ENCODE measurements at places on chromosomes 6 and 20.

DNA sequence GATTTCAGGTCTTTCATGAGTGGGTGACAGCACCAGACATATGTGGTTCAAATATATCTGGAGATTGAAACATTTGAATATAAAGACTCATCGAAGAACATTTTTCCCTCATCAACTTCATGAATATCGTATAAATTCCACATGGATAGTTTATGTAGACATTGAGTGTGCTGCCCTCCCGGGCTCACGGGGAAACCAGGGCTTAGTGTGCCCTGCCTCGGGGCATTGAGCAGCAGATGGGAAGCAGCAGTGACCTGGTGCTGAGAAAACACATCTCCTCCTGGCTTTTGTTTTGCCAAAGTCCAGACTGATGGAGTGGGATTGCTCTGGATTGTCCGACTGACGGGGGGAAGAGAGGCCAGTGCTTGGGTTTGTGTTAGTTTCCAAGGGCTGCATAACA is 17.8 kb upstream of the SLC2A12 start:
- ATAC-seq = no peak

DNA sequence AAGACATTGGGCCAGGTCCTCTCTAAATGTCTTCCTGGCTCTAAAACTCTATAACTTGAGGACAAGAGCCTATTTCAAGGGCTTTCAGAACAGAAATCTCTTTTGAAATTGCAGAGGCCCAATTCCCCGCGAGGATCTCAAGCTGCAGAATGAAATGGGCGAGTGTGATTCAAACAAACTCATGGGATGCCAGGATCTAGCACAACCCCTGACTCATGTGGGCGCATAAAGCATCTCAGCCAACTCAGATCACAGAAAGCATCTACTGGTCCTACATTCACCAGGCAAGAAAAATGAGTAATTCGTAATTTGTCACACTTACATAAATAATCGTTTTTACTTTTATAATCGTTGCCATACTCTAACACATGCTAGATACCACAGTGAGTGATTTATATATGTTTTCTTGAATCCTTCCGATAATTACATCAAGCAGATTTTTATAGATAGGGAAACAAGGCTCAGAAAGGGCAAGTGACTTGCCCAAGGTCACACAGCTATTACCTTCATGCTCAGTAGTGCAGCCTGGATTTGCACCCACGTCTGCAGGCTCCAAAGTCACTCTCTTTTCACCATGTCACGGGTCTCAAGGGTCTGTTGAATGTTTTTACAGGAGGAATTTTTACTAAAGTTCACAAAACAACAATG is 26.2 kb downstream of the FOXF2 start:
- ATAC-seq = no peak

- ATAC-seq = no peak
Observed at GRCh38 chr6:2125158-2125557, 120.2 kb downstream of the GMDS start.

- ATAC-seq = peak; percentile 85
Observed at GRCh38 chr20:24773751-24774201, 175.3 kb upstream of the CST7 start.

GRCh38 chr6:57267586-57268293 is 45.6 kb upstream of the RAB23 start:
- no peak for ATAC-seq

GRCh38 chr6:83594941-83595340 is 82.6 kb downstream of the PRSS35 start:
- ATAC-seq = no peak

- ATAC-seq = no peak
Observed at GRCh38 chr6:146593986-146594385, 4.8 kb upstream of the ADGB start.

DNA sequence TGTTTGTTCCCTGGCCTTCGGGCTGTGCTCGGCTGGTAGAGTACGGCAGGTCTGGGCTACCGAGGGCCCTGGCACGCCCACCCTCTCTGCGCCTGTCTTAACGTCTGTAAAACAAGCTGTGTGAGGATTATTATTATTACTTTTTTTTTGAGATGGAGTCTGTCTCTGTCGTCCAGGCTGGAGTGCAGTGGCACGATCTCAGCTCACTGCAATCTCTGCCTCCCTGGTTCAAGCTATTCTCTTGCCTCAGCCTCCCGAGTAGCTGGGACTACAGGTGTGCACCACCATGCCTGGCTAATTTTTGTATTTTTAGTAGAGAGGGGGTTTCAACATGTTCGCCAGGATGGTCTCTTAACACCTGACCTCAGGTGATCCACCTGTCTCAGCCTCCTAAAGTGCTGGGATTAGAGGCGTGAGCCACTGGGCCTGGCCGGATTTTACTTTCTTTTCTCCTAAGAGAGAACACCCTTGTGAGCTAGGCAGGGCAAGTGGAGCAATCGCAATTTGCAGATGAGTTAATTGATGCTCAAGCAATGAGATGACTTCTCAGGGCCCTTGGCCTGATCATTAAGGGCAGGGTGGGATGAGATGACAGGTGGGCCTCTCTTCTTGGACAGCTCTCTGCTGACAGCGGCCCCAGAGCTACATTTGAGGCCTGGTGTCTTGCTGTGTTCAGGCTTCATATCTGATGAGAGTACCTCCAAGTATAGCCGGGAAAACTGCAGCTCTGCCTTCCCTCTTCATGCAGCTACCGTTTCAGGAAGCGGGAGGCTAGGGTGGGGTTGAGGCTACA is 859 bp upstream of the SMIM29 start:
- ATAC-seq = peak; percentile 26

DNA sequence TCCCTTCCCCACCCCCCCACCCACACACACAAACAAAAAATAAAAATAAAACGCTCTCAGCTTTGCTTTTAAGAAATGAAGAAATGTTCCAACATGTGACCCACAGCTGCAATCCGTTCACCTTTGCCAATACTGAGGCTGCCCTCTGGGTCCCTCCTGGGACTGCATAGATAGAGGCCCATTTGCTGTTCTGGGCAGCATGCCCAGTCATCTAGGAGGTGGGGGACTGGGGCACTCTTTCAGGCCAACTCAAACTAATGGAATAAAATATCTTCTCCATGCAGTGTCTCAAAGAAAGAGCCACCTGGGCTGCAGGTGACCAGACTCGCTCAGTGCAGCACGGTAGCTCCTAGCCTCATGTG is 79.9 kb downstream of the SLC22A3 start:
- no peak for ATAC-seq

DNA sequence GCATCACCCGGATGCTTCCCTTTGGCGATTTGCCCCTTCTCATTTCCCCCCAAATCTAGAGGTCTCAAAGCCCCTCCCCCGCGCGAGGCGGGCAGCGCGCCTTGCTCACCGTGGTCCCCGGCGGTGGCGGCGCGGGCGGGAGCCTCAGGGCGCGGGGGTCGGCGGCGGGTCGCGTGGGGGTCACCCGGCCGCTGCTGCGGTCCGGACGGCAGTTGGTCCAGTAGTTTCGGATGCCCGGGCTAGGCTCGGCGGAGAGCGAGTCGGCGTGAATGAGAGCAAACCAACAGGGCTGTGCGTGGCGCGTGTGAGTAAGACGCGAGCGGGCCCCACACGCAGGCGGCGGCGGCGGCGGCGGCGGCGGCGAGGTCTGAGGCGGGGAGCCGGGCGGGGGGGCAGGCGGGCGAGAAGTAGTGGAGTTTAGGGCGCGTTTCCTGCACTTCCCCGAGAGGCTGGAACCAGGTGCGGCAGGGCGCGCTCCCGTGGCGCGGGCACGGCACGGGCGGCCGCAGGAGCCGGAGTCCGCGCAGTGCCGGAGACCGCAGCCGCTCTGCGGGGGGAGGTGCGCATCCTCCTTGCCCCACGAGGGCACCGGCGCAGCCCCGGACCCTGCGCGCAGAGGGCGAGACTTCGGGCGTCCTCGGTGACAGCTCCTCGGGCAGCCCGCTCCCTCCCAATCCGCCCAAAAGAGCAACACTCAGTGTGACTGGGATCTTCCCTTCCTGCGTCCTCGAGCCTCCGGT is 567 bp downstream of the HS3ST5 start:
- no peak for ATAC-seq

DNA sequence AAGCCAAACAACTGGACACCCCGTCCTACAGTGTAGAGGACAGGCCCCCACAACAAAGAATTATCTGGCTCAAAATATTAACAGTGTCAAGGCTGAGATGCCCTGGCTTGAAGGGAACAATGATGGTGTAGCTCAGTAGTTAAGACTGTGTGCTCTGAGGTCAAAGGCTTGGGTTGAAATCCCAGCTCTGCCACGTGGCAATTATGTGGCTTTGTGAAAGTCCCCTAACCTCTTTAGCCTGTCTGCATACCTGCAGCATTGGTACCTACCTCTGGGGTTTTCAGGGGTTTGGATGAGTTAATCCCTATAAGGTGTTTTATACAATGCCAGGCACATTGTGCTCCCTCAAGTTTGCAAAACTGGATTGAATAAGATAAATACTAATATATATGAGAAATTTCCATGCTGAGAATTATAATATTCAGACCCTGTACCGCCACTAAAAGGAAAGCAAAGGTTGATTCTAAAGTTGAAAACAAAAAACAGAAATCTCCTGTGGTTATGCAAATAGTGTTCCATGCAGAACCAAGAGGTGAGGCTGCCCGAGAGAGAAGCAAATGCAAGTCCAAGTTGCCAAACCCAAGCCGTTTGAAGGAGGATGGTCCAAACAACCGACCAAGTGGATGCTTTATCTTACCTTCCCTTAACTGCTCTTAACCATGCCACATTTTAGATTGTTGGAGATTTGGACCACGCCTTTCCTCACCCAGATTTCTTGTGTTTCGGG is 199.8 kb downstream of the NFATC2 start:
- no peak for ATAC-seq

All from activated CD4-positive, CD25-positive, alpha-beta regulatory T cell treated with anti-CD3 and anti-CD28 coated beads, Interleukin-2, amount 50 U/mL, for 24 hours (primary cell).